ENCODE measurements at places on chromosomes 4 and X.

GRCh38 chrX:134013524-134013923 is 28.1 kb upstream of the GPC3 start:
- DNase-seq = no peak

DNA sequence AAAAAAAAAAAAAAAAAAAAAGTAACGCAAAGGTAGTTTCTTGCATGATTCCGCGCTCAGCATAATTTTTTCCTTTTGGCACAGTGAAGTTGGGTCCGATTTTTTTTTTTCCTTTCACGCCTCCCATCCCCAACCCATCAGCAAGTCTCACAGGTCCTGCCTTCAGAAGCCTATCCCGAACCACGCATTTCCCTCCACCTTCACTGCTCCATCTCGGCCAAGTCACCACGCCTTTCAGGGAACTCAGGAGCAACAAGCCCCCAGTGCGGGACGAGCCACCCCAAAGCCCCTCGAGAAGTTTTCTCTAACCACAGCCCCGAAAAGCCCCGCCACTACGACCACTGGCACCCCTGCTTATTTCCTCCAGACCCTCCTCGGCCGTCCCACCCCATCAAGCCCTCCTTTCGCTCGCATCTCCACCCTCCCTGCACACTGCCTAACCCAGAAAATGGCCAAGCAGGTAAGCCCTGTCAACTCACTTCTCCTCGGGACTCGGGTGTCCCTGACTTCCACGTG is 1.0 kb downstream of the SLBP start:
- no peak for DNase-seq

- no peak for DNase-seq
Observed at GRCh38 chr4:124212815-124213630, 499.5 kb downstream of the ANKRD50 start.

- no peak for DNase-seq
Observed at GRCh38 chr4:153191795-153192363, 12.4 kb upstream of the TRIM2 start.

DNA sequence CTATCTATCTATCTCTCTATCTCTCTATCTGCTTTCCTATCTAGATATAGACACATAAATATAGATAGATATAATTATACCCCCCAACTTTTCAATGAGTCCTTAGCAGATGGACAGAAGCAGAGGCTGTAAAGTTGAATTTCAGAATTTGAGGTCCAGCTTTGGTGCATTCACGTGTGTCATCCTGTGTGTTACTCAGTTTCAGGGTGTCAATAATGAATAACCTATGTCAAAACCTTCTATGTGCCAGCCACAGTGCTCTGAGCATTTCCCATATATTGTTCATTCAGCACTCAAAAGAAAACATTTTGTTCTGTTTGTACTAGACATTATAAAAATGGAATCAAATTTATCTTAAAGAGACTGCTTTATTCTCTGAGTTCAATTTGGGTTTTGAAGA is 310.0 kb downstream of the ARHGAP24 start:
- no peak for DNase-seq

GRCh38 chrX:26032111-26032912 is 105.8 kb upstream of the MAGEB18 start:
- DNase-seq = no peak

- no peak for DNase-seq
Observed at GRCh38 chrX:48022738-48023137, 15.9 kb downstream of the SPACA5 start.

DNA sequence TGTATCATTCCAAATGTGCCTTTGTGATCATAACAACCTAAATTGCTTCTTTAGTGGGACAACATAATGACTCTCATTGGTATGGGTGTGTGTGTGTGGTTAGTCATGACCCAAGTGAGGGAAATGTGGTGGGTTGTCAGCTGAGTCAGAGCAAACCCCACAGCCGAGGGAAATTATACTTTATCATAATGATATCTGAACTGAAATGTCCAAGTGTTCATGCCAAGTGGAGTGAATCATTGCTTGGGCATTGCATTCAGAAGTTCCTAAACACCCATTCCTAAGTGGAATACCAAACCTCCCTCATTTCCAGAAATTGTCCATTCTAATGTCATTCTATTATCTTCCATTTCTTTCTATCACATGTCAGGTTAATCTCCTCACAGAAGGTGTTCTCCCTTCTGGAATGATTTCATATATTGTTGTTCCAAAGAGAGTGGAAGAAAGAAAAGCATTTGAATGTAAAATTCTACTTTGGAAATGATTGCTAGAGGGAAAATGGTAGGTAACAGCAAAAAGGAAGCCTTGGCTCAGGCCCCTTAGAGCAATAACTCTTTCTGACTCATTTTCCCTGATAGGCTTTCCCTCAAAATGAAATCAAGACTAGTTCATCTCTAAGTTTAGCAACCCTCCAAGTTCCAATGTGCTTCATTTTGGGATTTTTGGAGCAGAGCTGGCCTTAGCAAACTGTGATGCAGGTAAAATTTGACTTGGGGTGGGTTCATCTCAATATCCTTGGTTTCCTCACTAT is 230.7 kb upstream of the KCNIP4 start:
- no peak for DNase-seq

DNA sequence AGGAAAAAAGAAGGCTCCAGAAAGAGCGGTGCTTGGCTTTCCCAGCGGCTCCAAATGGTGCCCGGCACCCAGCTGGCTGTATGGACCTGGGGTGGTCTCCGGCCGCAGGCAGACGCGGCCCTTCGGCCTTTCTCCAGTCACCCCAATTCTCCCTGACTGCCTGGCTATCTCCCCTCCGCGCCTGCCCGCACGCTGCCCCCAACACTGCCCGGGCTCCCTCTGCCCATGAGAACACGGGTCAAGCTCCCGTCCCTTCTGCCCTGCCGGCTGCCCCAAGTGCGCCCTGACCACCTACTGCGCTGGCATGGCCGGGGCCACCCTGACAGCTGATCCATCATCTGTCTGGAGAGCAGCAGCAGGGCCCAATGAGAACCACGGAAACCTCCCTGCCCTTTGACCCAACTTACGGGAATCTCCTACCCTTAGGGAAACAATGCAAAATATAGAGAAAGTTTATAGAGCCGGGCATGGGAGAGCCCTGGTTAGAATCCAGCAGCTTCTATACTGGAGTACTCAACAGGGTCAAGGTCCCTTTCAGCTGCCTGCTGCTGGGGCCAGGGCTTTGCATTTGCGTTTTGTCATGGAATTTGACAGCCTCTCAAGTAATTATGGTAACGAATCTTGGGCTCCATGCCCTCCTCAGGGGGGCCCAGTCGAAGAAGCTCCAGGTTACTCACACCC is 1.2 kb upstream of the FAM3A start:
- no peak for DNase-seq

- no peak for DNase-seq
Observed at GRCh38 chr4:30756553-30756952, 36.4 kb downstream of the PCDH7 start.

GRCh38 chr4:137923494-137923893 is 318.7 kb downstream of the SLC7A11 start:
- no peak for DNase-seq

GRCh38 chr4:151624626-151625565 is 135.9 kb downstream of the GATB start:
- DNase-seq = no peak

DNA sequence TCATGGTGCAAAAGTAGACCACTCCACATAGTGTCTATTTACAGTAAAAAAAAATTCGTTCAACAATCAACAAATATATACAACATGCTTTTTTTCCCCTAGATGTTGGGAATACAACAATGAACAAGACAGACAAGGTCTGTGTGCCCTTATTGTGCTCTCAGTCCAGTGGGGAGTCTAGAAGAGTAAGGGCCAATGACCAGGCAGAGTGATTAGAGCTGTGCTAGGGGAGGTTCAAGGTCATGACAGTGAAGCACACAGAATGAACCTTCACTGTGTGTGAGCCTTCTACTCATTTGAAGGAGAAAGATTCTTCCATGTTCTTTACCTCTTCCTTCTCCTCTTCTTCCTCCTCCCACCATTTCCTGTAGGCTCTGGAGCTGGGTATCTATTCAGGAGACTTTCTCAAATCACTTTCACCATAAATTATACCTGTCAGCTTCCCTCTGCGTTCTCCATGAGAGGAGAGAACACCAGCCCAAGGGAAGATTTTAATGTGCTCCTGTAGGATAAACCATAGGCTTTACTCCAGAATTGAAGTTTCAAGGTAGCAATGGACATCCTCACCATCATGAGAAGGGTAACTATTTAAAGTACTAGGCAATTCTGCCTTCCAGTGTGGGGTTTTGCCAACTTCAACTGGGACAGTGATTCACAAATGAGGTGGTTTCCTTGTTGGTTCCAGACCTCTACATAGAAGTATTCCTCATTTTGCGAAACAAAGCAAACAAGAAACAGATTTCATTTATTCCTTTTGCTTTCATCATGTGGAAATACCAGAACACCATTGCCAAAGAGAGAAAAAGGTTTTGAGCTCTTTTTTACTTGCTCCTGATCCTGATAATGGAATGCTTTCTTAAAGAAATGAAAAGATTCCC is 246.9 kb upstream of the GPC4 start:
- no peak for DNase-seq

GRCh38 chr4:69735119-69735518 is 25.3 kb downstream of the SULT1B1 start:
- DNase-seq = no peak

- DNase-seq = no peak
Observed at GRCh38 chr4:125321709-125322365, 7.1 kb downstream of the FAT4 start.

GRCh38 chrX:12984603-12985319 is 9.9 kb downstream of the TMSB4X start:
- DNase-seq = peak; percentile 37

DNA sequence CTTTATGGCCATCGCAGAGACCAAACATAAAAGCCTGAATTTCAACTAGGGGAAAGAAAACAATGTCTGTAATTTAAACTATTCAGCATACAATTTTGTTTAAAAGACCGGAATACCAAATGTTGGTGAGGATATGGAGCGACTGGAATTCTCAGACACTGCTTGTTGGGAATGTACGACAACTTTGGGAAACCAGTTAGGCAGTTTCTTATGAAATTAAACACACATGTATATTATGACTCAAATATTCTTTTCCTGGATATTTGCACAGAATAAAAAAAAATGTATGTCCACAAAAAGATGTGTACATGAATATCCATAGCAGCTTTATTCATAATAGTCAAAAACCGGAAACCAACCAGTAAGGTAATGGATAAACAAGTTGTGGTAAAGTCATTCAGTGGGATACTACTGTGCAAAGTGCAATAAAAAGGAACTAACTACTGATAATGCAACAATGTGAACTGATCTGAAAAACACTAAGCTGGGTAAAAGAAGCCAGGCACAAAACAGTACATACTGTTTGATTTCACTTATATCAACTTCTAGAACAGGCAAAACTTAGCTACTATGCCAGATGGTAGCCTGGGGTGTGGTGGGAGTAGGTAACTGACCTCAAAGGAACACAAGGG is 152.7 kb upstream of the FTHL17 start:
- no peak for DNase-seq

DNA sequence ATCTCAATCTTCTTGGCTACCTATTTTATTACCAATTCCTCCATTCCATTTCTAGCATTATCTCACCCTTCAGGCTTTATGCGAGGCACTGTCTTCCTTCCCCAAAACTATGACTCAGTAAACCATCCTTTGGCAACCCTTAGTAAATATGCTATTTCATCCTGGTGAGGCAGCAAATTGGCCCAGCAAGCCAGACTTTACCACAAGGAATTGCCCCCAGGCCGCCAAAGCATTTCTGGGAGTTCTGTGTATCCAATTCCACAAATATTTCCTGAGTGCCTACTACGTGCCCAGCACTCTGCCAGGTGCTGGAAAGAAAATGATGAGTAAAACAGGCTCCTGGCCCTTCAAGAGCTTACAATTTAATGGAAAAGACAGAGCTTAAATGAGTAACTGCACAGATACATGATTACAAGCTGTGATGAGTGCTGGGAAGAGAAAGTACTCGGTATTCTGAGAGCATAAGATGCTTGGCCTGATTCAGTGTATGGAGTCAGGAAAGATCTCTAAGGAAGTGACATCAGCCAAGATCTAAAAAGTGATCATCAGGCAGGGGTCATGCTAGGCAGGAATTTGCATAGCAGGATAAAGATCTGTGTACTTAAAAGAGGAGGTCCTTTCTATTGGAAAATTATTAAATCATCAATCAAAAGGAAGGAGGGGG is 193.8 kb downstream of the ADAMTS3 start:
- no peak for DNase-seq

DNA sequence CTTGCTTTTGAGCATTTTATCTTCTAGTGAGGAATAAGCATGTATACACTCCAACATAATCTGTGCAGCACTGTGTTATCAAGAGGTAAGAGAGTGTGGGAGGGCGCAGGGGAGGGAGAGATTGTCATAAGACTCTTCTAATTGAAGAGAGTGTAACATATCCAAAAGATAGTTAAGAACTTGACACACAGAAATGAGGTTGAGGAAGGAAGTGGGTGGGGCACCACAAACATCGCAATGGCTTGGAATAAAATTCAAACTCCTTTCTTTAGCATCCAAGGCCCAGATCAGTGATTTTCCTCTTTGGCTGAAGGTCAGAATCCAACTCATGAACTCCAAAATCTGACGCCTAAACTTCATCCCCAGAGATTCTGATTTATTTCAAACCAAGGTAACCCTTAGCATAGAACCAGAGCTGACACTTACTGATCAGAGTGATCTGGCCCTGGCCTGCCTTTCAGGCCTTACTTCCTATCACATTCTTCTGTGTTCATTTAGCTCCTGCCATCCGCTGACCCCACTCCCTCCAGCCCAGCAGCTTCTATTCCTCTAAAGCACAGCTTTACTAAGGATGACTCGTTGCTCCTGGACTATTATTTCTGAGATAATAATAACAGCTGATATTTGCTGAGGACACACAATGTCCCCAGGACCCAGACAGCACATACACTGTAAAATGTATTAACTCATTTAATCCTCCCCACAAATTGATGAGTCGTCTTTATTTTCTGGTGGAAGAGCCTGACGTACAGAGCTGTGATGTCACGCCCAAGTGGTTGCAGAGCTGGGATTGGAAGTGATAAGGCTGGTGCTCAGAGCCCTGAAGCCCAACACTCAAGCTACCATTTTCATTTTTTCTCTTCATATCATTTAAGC is 10.6 kb upstream of the CTSO start:
- DNase-seq = no peak

GRCh38 chr4:76199664-76200211 is 13.9 kb downstream of the SCARB2 start:
- DNase-seq = peak; percentile 23

- no peak for DNase-seq
Observed at GRCh38 chr4:55346851-55347255, 811 bp downstream of the SRD5A3 start.
